ENCODE measurements at places on chromosomes 6 and 20.
A peak's percentile ranks its signal among the peaks of the same experiment; 100 is the strongest.

GRCh38 chr20:64242797-64243475 is 12.6 kb upstream of the PCMTD2 start:
- DNase-seq: no peak

DNA sequence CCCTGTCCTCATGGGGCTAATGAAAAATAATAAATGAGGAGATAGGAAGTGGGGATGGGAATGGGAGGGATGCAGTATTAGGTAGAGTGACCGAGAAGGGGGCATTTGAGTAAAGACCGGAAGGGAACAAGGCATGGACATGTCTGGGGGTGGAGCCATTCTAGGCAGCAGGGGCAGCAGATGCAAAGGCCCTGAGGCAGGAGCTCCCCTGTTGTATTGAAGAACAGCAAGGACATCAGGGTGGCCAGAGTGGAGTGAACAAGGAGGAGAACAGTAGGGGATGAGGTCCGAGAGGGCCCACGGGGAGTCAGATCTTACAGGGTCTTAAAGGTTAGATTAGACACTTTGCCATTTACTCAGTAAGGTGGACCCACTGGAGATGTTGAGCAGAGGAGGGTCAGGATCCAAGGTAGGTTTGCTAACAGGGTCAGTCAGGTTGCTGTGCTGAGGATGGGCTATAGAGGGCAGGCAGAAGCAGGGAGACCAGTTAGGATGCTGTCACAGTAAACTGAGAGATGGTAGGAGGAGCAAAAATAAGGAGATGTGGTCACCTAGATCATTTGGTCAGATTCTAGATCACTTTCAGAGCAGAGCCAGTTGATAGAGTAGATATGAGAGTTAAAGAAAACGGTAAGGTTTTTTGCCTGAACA is 18.7 kb downstream of the TAF8 start:
- DNase-seq: no peak

GRCh38 chr6:21024616-21025015 is 490.4 kb downstream of the CDKAL1 start:
- no peak for DNase-seq

DNA sequence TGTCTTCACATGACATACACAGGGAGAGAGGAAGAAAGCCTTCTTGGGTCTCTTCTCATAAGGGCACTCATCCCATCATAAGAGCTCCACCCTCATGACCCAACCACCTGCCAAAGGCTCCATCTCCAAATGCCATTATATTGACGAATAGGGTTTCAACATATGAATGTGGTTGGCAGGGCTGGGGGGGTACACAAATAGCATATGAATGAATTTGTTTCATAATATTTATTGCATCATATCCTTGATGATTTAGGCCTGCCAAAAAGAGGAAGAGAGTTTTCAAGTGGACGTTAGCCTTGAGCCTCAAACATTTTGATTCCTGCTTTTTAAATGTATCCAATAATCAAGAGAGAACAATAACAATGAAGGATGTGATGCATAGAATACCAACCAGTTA is 26.2 kb upstream of the OPRM1 start:
- DNase-seq: no peak

- no peak for DNase-seq
These were observed 26.3 kb downstream of the SAMHD1 start for GRCh38 chr20:36925234-36925633.

DNA sequence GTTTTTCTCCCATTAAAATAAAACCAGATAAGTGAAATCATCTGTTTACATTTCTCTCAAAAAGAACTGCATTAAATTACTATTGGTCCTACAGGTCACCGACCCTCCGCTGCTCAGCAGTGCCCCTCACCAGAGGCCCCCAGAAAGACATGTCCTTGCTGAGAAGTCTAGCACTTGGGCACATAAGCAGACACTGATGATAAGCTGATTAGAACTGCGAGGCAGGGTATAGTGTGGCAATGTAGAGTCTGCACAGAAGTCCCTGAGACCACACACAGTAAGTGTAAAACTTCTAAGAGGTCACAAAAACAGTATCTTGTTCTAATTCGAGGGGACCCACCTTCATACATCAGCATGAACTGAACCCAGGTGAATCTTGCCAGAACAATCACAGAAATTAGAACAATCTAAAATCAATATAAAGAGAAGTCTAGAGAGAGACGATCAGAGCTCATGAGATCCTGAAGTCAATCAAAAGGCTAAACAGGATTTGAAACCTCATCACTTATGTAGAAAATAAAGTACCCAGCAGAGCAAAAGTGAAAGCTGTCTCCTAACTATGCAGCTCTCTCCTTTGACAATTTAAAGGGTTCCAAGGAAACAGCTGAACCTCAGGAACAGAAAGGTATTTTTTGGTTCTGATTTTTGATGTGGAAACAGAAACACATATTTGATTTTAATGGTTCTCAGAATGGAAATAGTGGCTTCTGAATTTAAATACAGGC is 182.9 kb downstream of the PTPRT start:
- DNase-seq: no peak

DNA sequence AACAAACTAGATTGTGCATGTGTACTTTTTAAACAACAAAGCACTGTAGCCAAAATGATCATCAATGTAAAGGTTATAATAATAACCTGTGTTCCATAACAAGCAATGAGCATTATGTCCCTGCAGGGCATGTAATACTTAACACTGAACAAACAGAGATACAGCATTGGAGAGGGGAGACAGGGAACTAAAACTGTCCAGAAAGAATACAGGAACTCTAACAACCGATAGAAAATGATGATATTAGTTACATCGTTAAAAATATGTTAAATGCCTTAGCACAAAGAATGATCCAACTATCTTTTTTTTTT is 80.5 kb downstream of the COL9A1 start:
- no peak for DNase-seq

- no peak for DNase-seq
These were observed 292.2 kb upstream of the RSPO3 start for GRCh38 chr6:126826166-126826714.

- DNase-seq: no peak
These were observed 94.8 kb upstream of the PHACTR1 start for GRCh38 chr6:12621754-12622153.

- no peak for DNase-seq
These were observed 154.6 kb upstream of the VGLL2 start for GRCh38 chr6:117110737-117111136.

GRCh38 chr20:24960861-24961260 is 11.8 kb downstream of the CST7 start:
- no peak for DNase-seq

GRCh38 chr6:128487746-128488145 is 32.7 kb downstream of the PTPRK start:
- no peak for DNase-seq

- DNase-seq: no peak
These were observed 76.8 kb downstream of the NCOA7 start for GRCh38 chr6:125867483-125867942.

- DNase-seq: no peak
These were observed at the start of gene NRSN2 for GRCh38 chr20:346640-347316. NRSN2 (plus strand) TSS chr20:347111; CDS start chr20:349644, 2,533 bp downstream.

- DNase-seq: peak; percentile 16
These were observed 711 bp upstream of the SIRT5 start for GRCh38 chr6:13573669-13574110.

- no peak for DNase-seq
These were observed 142.7 kb upstream of the SULF2 start for GRCh38 chr20:47927944-47928343.

DNA sequence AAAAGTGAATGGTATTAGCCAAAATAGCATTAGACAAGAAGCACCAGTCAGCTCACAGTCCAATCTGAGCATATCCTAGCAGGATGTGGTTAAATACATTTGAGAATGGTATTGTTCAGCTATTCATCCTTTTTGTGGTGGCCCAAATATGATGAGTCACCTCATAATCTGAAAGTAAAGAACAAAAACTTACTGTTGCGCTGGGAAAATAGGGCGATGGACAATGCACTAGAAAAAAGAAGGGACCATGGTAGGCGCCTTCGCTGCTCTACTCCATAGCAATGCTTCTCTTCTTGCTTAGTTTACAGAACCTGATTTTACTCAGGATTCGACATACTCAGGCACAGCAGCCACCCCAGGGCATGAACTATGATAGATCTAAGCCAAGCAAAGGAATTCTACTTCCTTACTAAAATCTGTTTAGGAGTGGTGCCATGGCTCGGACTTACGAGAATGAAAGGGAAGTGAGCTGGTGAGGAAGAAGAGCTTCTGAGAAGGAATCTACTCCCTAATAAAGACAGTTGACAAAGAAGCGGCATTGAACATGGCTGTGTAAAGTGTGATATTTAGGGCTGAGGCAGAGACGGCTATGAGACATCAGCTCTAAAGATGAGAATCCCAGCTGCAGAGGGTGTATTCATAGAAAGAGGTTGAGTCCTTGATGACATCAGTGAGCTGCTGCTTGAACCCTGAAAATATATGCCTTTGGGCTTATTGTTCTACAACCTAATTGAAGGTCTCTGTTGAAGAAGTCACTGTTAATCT is 16.6 kb upstream of the FBXO9 start:
- no peak for DNase-seq

- no peak for DNase-seq
These were observed 97.1 kb upstream of the CEP85L start for GRCh38 chr6:118748311-118749062.

- DNase-seq: no peak
These were observed 33.5 kb upstream of the SYNCRIP start for GRCh38 chr6:85676086-85676729.

GRCh38 chr6:116767715-116768114 is 2.2 kb upstream of the FAM162B start:
- DNase-seq: no peak

DNA sequence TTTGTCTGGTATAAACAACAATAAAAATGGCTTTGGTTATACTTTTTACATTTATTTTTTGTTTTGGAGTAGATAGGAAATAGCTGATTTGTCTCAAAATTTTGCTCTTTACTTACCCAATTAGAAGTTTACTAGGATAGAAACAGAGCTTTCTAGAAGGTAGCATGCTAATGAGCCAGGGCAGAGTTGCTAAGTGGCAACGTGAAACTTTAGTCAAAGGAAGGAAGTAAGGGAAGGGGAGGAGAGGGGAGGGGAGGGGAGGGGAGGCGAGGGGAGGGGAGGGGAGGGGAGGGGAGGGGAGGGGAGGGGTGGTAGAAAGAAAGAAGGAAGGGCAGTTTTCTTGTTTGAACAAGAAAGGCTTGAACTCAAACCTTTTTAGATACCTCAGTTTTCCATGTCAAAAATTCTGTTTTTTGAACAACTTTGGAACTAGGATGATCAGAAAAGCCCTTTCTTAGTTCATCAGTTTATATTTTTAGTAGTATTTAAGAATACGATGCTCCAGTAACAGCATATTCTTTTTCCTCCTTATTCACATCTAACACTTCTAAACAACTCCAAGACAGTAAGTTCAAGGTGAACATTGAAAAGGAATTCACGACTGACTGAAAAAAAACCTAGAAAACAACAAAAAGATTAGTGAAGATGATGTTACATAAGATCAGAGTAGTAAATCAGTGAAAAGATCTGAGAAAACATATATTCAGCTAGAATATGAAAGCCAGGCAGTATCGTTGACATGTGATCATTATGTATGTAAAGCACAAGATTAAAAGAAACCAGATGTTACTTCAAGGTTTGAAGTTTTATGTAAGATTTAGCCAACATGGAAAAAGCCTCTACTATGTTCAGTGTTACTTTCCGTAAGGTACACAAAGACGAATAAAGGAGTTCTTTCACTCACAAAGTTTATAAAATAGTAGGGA is 263.4 kb downstream of the ARHGAP18 start:
- DNase-seq: no peak

DNA sequence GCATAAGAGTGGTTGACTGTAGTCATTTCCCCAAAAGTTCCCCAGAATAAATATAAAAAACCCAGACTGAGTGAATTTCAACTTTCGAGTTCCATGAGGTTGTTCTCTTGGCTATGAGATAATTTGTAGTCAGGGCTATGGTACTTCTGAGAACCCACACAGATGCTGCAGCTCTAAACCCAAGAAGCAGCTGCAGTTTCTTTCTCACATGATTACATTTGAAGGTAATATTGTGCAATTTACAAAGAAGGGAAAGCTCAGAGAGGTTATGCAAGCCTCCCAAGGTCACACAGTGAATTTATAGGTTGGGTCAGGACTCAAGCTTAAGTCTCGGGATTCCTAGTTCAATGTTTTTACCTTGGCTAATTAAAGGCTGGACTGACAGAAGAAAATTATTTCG is 29.7 kb upstream of the CD93 start:
- DNase-seq: no peak

- DNase-seq: peak; percentile 90
These were observed at the start of gene SRSF3 for GRCh38 chr6:36594029-36594815. SRSF3 (plus strand) TSS chr6:36594362; CDS start chr6:36596763, 2,401 bp downstream.

GRCh38 chr20:19492687-19493336 is 265.2 kb upstream of the RIN2 start:
- DNase-seq: no peak

DNA sequence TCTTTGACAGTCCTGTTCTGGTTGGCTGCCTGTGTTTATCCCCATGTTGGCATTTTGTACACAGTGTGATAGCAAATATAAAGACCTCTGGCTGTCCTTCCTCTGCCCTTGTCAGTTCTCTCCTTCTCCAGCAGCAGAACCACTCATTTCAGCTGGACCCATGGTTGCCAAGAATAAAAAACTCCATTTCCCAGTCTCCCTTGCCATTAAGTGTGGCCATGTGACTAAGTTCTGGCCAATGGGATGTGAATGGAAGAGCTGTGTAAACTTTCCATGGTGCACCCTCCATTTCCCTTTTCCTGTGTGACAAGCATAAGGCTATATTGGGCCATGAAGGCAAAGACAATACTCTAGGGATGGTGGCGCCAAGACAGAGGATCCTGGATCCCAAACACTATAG is 78.4 kb upstream of the TBC1D7 start:
- no peak for DNase-seq

GRCh38 chr6:169212436-169212835 is 41.2 kb downstream of the THBS2 start:
- DNase-seq: no peak

DNA sequence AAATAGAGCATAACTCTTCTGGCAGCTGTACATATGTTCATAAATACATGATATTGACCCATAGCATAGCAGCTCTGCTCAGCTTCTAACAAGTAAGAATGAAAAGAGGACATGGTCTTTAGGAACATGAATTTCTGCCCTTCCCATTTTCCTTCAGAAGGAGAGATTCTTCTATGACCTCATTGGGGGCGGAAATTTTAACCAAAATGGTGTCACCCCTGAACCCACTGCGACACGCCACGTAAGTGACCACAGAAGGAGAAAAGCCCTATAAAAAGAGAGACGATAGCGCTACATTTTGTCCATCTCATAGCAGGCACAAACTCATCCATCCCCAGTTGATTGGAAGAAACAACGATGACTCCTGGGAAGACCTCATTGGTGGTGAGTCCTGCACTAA is at the start of gene IL17A:
IL17A (plus strand) TSS at position 301 of the 400 bp plus-strand sequence; CDS start at position 358, 57 bp downstream.
- no peak for DNase-seq

DNA sequence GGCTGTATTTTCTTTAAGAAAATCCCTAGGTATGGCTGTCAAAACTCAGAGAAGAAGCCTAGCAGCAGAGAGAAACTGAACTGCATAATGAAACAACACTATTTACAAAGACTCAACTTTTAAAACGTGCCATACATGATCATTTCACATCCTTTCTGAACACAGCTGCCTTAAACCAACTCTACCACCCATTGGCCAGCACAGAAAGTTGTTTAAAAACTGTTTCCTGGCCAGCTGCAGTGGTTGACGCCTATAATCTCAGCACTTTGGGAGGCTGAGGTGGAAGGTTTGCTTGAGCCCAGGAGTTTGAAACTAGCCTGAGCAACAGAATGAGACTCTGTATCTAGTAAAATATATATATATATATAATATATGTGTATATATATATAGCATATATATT is 336.4 kb upstream of the SOX4 start:
- DNase-seq: no peak

Data from stimulated activated CD4-positive, alpha-beta T cell treated with anti-CD3 and anti-CD28 coated beads, Interleukin-12 subunit alpha, Interleukin-12 subunit beta, amount 100 ng/mL, for 4 hours (primary cell).